Placental epithelial cell (primary cell): ENCODE measurements at places on chromosomes 7 and 10. TPM values are rescaled to one million over a fixed set of nuclear protein-coding genes. Genes with fewer than 3 reads are reported as not detected.

PITX3 gene
- not detected in 2 replicates for total RNA-seq

SGPL1 gene
- 39.7 and 49.7 TPM in 2 replicates for total RNA-seq

SAP25 gene
- total RNA-seq = 0.79 TPM in 1 of 2 replicates, not detected in the other

CABCOCO1 gene
- total RNA-seq = 0.87 and 3.5 TPM in 2 replicates

OR2A42 gene
- total RNA-seq = not detected in 2 replicates

PIP gene
- total RNA-seq = not detected in 2 replicates

SFRP4 gene
- total RNA-seq = 0.79 TPM in 1 of 2 replicates, not detected in the other

VGF gene
- total RNA-seq = 0.39 and 0.76 TPM in 2 replicates

GBX1 gene
- not detected in 2 replicates for total RNA-seq

SPAM1 gene
- total RNA-seq = not detected in 2 replicates

ADAM12 gene
- total RNA-seq = 0.79 and 4.7 TPM in 2 replicates

LEP gene
- total RNA-seq = under 0.01 TPM in 2 replicates

TBXAS1 gene
- total RNA-seq = 1.6 and 5.0 TPM in 2 replicates

NUP205 gene
- 33.8 and 59.8 TPM in 2 replicates for total RNA-seq

TBC1D12 gene
- 10.2 and 10.3 TPM in 2 replicates for total RNA-seq

GIMAP1 gene
- total RNA-seq = not detected in 2 replicates

MYOZ1 gene
- total RNA-seq = 0.43 and 0.79 TPM in 2 replicates

REEP3 gene
- total RNA-seq = 19.2 and 50.5 TPM in 2 replicates

CNNM1 gene
- total RNA-seq = under 0.01 TPM in 2 replicates

WIPF3 gene
- 0.11 and 0.39 TPM in 2 replicates for total RNA-seq

ZRANB1 gene
- total RNA-seq = 21.6 and 24.8 TPM in 2 replicates

SKIDA1 gene
- 7.5 and 14.4 TPM in 2 replicates for total RNA-seq

TNKS2 gene
- total RNA-seq = 58.3 and 58.5 TPM in 2 replicates

MACC1 gene
- total RNA-seq = not detected in 2 replicates

PIK3AP1 gene
- total RNA-seq = under 0.01 TPM in 2 replicates

CYP2C19 gene
- total RNA-seq = under 0.01 TPM in 1 of 2 replicates, not detected in the other

RTKN2 gene
- under 0.01 and 0.22 TPM in 2 replicates for total RNA-seq

IPMK gene
- 6.7 and 7.2 TPM in 2 replicates for total RNA-seq

PGAM2 gene
- not detected in 2 replicates for total RNA-seq
